ENCODE measurements at places on chromosomes 5 and 9.

DNA sequence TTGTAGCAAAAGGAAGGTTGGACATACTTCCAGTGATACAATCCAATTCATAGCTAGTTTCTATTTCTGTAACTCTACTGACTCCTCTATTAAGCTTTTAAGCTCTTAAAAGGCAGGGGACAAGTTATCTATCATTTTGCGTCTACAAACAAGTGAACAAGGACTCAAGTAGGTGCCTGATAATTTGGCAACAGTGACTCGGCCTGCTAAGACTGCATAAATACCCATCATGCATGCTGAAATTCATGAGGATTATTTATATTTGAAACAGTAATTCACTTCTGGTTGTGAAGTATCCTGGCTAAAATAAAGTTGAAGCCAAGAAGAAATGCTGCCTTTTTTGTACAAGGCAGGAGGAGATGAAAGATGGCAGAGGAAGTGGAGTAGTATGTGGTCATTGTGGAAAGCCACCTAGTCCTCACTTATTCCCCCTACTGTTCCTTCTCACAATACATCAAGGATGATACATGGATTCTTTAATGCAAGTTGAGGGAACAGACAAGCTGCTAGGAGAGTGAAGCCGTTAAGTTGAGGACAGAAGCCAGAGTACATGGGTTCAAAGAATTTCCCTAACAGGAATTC lies 74.0 kb downstream of the MRPS27 start:
- DNase-seq, result no peak

- DNase-seq, result no peak
These were observed 59.8 kb upstream of the SHB start for GRCh38 chr9:38128752-38129270.

DNA sequence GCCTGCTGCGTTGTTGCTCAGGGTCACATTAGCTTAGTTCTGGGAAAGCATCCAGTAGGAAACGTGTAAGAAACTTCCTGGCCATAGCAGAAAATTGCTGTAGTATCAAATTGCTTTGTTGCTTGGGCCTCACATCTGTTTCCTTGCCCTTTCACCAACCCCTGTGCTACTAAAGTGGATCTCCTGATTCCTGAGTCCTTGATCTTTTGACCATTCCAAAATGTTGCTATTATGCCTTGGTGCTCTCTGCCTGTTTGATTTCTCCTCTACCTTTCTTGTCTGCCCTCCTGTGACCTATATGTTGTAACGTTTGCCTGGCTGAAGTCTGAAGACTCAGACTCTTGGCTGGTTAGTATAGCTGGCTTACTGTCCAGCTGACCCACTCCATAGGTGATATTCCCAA lies 350.5 kb downstream of the ADGRV1 start:
- DNase-seq, result no peak

DNA sequence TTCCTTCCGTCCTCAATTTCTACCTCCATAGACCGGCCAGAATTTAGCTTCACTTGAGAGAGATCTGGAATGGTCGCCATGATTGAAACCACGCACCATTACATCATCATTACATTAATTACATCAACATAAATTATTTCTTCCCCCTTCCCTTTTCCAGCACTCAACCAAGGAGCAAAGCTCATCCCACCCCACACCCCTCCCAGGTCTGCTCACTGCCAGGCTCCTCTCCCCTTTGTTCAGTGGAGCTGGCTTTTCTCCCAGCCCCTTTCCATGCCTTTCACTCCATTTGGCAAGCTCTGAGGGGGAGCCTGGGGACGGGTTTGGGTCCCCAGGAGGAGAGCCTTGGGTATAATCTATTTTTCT lies 8.4 kb downstream of the RACK1 start:
- DNase-seq, result no peak

GRCh38 chr5:14552017-14552416 lies 29.6 kb upstream of the OTULINL start:
- DNase-seq, result no peak

- no peak for DNase-seq
These were observed 76.5 kb downstream of the NR6A1 start for GRCh38 chr9:124694414-124695279.

DNA sequence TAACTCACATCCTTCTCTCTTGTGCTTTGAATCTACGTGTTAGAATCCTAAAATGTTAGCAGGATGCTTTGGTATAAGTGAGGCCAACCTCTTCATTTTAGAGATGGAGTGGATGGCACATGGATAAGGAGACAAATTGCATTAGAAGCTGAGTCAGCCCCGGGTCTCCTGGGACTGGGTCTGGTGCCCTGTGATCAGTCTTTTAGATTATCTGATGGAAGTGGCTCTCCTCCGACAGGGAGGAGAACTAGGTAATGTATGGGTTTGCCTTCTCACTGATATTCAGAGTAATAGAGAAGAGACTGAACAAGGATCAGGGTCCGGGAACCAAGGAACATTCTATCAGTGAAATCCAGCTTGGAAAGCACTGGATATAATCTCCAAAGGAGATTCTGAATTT lies 74.9 kb upstream of the TNFSF8 start:
- no peak for DNase-seq

DNA sequence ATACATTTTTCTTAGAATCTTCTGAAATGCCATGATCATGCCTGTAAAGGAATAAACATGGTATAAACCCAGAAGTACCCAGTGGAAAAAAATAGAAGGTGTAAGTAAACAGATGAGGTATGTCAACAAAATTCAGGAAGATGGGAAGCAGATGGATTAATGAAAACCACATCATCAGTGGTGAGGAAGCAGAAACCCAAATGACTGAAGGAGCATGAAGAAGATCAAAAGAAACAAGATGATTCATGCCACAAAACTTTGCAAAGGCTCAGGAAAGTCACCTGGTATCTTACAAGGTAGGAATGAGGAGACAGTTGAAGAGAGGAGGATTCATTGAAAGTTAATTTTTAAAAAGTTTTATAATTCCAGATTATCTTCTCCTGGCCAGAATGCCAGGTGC lies 132.8 kb upstream of the PAPPA start:
- DNase-seq, result no peak

- DNase-seq, result no peak
These were observed 3.6 kb upstream of the PALM2AKAP2 start for GRCh38 chr9:109776391-109776790.

- DNase-seq, result no peak
These were observed 396.4 kb downstream of the TMEM232 start for GRCh38 chr5:110329955-110330525.

GRCh38 chr5:83090169-83090568 lies 12.8 kb downstream of the XRCC4 start:
- no peak for DNase-seq

DNA sequence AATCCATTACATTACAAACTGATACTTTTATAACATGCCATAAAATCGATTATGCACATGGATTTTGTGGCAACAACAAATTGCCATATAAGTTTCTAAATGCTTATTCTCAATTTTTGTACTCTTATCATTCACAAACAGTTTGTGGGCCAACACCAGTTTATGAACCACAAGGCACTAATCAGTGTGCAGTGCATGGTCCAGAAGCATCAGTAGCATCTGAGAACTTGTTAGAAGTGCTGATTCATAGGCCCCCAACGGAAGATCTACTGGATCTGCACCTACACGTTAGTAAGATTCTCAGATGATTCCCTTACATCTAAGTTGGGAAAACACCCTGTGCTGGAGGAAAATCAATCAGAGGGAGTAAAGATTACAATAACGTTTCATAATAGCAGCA lies 242.8 kb downstream of the TRPM3 start:
- no peak for DNase-seq

DNA sequence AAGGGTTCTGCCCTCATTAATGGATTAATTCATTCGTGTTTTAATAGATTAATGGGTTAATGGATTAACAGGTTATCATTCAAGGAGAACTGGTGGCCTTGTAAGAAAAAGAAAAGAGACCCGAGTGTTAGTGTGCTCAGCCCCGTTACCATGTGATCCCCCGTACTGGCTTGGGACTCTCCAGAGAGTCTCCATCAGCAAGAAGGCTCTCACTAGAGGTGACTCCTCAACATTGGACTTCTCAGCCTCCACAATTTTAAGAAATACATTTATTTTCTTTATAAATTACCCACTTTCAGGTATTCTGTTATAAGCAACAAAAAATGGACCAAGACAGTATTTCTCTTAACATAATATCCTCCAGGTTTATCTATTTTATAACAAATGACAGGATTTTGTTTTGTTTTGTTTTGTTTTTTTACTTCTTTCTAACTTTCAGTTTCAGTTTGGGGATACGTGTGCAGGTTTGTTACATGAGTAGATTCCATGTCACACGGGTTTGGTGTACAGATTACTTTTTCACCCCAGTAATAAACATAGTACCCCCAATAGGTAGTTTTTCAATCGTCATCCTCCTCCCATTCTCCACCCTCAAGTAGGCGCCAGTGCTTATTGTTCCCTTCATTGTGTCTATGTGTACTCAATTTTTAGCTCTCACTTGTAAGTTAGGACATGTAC lies 456.1 kb downstream of the DNAH5 start:
- DNase-seq, result no peak

DNA sequence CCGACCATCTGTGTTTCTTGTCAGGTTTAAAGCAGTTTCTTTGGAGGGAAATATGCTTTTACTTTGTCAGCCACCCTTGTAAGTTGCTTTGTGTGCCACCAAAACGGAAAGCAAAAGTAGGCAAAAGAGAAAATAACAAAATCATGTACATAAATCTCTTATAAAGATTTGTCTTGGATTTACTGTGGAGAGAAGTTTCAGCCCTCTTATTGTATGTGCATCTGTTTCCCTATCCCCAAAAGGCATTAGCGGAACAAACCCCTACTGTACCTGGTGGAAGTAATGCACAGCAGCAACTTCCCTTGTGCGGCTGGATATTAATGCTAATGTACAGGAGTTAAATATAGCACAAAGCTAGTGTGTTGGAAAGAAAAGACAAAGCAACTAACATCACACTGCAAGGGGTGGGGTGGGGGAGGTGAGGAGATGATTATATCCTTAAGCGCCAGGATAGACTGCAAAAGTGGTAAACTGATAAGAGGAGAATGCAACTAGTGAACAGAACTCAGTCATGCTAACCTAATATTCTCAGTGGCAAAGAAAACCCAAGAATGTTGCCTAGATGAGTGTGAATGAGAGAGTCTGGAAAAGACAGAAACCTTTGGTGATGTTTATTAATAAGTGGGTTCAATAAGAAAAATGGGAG lies 396.5 kb upstream of the MEF2C start:
- DNase-seq, result no peak

DNA sequence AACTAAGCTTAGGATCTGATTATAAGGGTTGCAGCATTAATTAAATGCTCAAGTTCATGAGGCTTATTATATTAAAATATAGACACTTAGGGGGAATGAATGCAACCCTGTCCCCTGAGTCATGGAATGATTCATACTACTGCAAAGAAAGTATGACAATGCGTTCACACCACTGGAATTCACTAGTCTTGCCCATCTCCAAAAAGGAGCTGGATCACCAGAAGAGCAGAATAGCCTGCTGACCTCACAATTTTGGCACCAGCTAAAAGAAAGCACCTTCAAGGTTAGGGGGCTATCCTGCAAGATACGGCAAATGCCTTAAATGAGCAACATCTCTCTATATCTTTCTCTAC lies 32.0 kb upstream of the TMED7 start:
- DNase-seq, result no peak

DNA sequence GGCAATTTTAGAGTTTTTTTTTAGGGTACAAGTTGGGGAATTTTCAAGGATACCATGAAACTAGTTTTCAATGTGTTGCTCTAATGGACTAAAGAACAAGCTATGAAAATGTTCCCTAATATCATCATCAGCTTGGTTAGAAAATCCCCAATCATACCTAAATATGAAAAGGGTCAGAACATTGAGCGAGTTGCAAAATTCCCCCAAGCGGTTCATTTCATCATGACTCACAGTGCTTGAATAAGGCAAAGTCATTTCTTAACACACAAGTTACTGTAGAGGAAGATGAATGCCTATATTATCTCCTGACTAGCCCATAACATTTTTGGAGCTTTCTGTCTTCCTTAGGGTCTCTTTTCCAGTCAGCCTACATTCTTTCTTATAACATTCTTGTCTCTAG lies 62.7 kb downstream of the ST8SIA4 start:
- DNase-seq, result no peak

- no peak for DNase-seq
These were observed 332.4 kb upstream of the CD180 start for GRCh38 chr5:67528953-67529352.

GRCh38 chr5:133779828-133780475 lies 167.6 kb upstream of the FSTL4 start:
- no peak for DNase-seq

- DNase-seq, result no peak
These were observed 47.4 kb downstream of the SPEF2 start for GRCh38 chr5:35665096-35665495.

DNA sequence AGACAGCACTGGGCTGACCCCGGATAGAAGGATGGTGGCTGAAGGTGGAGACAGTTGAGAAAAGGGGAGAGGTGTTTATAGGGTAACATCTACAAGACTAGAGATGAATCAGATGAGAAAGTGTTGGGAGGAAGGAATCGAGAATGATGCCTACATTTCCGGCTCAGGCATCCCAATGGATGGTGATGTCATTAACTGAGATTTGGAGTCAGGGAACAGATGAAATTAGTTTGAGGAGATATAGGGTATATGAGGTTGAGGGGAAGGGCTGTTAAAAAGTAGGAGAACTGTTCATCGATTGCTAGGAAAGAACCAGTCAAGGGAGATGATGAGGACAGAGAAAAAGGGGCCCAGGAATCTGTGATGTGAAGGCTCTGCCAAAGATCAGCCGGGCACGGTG lies 24.7 kb upstream of the IQGAP2 start:
- DNase-seq, result no peak

DNA sequence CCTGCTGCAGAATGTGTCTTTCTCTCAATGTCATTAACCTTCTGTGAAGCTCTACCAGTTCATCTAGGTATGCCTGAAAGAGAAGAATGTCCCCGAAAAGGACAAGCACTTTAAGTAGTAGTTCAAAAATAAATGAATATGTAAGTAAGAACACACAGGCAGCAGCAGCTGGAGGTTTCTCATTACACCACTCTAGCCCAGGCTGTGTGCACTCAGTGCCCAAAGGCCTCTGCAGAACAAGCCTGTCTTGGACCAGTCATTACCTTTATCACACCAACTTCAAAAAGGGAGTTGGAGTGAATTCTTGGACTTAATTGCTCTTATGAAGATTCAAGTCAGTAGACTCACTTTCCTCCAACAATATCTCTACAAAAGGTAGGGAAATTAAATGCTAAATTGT lies 268.8 kb downstream of the MLLT3 start:
- no peak for DNase-seq

GRCh38 chr5:154576429-154576806 lies 98.4 kb upstream of the HAND1 start:
- DNase-seq, result no peak

DNA sequence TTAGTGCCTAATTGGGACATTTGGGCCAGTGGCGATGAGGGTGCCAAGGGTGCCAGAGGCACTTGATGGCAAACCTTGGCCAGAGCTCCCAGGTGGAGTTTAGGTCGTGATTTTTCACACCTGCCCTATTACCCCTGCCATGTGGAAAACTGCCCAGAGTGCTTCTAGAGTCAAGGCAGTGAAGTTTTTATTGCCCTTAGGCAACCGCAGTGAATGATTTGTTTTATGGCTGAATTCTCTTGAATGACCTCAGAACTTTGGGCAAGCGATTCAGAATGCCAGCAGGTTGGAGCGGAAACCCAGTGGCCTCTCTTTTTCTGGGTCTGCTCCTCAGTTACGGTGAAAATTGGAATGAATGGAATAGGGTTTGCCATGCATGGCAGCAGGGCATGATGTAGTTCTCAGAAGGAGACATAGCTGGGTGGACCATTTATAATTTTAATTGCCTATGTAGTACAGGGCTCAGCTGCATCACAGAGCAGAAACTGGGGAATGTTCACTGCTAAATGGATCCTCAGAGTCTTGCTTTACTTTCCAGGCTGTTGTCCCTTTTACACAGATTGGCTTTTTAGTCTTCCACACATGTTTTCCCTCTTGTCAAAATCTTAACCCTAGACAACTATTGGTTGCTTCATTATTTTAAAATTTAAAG lies 820.0 kb upstream of the SEMA6A start:
- DNase-seq, result no peak
